ENCODE measurements at places on chromosomes 1 and 21. TPM values are rescaled to one million over a fixed set of nuclear protein-coding genes. Genes with fewer than 3 reads are reported as not detected.

- no peak for DNase-seq
These were observed 212.0 kb upstream of the FAM78B start for GRCh38 chr1:166378805-166379204.

DNA sequence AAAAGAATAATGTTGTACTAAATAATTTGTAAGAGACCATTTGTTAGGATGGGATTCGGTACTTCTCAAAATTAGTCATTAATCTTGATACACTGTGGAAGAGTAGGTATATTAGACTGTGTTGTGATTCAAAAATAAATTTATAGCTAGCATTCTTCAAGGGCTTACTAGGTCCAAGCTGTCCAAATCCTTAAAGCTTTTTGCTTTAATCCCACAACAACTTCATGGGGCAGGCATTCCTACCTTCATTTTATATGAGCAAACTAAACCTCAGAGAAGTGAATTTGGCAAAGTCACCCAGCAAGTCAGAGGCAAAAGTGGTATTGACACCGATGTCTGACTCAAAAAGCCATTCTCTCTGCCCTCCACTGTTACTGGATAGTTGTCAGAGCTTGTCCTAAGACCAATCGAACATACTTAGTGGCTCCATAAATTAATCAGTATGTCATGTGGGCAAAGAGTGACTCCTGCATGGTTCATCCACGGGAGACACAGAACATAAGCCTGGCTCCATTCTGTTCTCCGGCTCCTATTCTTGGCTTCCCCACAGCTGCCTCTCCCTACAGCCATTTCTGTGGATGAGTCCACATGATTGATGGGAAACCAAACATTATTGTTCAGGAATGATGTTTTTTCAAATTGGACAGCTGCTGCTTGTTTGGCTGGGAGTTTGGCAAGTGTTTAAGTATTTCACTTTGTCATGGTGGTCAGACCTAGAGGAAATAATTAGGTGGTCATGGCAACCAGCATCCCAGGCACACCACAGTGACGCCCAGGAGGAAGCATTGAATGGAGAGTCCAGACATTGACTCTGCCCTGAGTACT lies 133.4 kb upstream of the FGGY start:
- DNase-seq, result no peak

GRCh38 chr1:40641601-40642242 lies 23.8 kb downstream of the RIMS3 start:
- no peak for DNase-seq

DNA sequence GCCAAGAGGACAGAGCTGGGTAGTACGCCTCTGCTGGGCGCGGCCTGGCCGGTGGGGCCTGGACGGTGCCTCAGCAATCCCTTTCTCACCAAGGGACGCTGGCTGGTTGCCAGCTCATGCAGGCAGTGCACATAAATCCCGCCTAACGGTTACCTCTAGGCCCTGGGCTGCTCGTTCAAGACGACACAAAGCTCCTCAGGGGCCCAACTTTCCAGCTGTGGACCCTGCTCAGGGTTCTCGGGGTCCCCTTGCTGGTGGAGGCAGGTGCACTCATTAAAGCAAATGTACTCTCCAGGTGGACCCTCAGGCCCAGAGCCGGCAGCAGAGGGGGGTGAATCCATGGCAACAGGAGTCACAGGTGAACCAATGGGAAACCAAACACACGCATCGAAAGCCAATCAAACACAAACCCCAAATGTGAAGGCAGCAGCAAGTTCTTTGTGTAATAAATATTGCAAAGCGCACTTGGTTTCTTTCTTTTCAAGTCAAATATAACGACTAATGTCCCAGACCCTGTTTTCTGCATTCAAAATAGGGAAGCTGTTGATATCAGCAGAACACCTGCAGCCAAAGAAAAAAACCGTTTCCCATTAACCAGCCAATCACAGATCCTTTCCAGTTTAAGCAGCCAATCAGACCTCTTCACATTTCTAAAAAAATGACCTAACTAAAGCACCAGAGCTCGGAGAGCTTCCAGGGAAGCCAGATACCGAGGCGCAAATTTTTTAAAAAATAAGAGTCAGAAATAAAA lies 26.1 kb upstream of the CLSTN1 start:
- no peak for DNase-seq

DNA sequence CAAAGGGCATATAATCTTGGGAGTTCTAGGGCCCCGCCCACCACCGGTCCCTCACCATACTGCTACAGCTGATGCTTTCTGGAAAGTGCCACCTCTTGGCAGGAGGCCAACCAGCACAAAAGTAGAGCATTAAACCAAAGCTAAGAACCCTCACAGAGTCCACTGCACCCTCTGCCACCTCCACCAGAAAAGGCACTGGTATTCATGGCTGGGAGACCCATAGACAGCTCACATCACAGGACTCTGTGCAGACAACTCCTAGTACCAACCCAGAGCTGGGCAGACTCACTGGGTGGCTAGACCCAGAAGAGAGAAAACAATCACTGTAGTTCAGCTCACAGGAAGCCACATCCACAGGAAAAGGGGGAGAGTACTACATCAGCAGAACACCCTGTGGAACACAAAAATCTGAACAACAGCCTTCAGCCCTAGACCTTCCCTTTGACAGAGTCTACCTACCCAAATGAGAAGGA lies 10.8 kb downstream of the THEM4 start:
- no peak for DNase-seq

DNA sequence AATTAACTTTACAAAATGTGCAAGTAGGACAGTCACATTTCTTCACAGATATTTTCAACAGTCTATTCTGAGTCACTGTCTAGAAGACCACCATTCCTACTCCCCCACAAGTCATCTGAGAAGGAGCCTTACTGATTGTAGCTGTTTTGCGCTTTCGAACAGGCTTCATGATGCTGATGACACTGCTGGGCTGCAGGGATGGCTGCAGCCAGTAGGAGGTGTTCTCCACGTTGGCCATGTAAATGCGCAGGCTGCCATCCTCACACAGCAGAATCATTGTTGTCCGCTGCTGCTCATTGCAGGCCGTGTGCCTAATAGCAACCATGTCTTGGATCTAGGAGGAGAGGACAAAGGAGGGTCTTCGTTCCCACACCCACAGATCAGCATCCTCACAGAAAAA lies 56.9 kb downstream of the UBR4 start:
- no peak for DNase-seq

GRCh38 chr1:154407198-154408091 lies 2.3 kb downstream of the IL6R start:
- no peak for DNase-seq

DNA sequence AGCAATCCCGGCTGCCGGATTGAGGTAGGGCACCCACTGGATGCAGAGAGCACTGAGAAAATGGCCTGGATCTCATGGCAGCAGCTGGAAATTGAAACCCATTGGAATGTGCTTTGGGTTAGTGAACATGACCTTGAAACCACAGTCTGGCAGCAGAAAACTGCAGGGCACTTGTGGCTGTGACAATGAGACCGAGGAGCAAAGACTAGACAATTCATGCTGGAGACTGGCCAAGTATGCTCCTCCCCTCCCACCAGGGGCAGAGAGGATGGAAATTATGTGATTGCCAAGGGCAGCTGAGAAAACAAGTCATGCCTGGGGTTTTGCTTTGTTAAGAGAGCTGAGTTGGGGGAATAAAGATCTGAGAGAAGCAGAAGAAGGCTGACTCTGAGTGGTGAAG lies 60.7 kb downstream of the ZNF697 start:
- no peak for DNase-seq

DNA sequence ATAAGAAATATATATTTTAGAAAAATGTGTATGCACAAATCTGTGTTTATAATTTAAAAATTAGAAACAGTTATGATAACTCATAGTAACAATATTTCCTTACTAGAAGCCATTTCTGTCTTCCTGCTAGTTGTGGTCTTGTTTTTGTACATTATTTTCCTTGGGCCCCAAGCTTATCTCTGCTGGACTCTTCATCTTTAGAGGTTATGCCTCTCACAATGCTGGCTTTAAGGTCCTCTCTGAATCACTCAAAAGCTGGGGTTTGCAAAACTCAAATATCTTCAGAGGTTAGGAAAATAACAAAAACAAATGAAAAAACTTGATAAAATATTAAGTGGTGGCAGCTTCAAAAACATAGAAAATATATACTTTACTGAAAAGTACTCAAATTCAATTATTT lies 133.8 kb downstream of the PTPRC start:
- no peak for DNase-seq

DNA sequence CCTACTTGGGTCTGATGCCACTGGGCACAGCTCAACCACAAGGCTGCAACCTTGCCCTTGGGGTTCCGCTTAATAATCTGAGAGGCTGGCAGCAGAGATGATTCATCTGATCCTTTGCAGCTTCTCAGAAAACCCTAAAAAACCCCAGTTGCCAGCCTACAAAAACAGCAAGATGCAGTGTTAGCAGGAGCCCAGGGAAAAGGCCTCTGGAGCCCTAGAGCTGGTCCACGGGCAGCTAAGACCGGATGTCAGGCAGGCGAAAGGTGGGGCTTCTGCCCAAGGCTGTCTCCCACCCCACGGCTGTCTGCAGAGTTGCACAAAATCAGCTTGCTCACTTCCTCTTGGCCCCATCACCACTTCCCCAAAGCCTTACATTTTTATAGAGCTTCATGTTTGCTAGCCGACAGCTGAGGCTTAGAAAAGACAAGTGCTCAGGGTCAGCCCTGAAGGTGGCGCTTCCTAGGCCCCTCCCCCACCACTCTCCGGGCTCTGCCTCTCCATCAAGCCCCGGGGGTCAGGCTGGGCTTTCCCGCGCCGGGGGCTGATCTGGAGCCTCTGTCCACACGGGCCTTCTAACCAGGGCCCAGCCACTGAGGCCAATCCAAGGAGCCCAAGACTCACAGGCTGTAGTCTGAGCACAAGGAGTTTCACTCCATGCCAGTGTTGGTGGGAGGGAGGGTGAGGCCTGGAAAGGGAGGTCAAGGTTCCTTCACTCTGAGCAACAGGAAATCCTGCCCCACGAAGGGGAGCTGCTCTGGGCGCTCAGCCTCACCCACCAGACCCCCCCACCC lies 4.2 kb upstream of the ADORA3 start:
- DNase-seq, result peak; percentile 91

DNA sequence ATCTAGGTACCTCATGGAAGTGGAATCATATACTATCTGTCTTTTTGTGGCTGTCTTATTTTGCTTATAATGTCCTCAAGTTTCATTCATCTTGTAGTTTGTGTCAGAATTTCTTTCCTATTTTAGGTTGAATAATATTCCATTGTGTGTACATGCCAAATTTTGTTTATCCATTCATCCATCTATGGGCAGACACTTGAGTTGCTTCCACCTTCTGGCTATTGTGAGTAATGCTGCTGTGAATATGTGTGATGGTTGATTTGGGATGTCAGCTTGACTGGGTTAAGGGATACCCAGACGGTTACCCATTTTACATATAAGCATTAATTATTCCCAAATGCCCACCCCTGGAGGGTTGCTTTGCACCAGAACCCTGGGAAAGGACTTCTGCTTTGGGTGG lies 477.5 kb downstream of the PTPRU start:
- no peak for DNase-seq

DNA sequence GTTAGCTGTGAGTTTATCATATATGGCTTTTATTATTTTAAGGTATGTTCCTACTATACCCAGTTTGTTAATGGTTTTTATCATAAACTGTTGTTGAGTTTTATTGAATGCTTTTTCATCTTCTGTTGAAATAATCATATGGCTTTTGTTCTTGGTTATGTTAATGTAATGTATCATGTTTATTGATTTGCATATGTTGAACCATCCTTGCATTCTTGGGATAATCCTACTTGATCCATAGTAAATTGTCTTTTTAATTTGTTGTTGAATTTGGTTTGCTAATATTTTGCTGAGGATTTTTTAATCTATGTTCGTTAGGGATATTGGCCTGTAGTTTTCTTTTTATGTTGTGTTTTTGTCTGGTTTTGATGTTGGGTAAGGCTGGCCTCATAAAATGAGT lies 185.6 kb downstream of the PAPPA2 start:
- no peak for DNase-seq

DNA sequence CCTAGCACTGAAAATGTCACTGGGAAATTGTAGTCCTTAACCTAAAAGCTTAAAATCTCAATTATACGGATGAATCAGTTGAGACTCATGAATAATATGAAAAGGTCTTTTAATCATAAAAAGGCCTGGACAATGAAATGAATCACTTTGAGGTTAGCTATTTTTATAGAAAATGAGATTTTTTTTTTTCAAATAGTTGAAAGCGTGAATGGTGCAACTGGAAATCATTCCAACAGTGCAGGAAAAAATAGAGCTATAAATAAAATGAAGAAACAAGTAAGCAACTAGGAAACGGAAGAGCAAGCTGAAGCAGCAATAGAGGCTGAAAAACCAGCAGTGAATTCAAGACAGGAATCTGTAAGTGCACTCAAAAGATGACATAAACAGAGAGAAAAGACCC lies 142.9 kb downstream of the BACH1 start:
- no peak for DNase-seq

Gene GNG4
- total RNA-seq, result not detected

Gene PPM1J
- 5.3 TPM for total RNA-seq

Gene JTB
- total RNA-seq, result 76.8 TPM

Gene FRRS1
- 2.8 TPM for total RNA-seq

Gene KRTAP19-3
- total RNA-seq, result not detected

Gene PRKAA2
- 77.9 TPM for total RNA-seq

Gene TIMM17A
- 83.6 TPM for total RNA-seq

Gene FCGR2B
- 19.4 TPM for total RNA-seq

Data from Right ventricle myocardium inferior (tissue), 1 donor.